Hematopoietic multipotent progenitor cell treated with erythropoietin and hydrocortisone succinate and interleukin-3 and kit ligand, for 17 days (in vitro differentiated cells): ENCODE measurements at places on chromosomes 13 and 19.

DNA sequence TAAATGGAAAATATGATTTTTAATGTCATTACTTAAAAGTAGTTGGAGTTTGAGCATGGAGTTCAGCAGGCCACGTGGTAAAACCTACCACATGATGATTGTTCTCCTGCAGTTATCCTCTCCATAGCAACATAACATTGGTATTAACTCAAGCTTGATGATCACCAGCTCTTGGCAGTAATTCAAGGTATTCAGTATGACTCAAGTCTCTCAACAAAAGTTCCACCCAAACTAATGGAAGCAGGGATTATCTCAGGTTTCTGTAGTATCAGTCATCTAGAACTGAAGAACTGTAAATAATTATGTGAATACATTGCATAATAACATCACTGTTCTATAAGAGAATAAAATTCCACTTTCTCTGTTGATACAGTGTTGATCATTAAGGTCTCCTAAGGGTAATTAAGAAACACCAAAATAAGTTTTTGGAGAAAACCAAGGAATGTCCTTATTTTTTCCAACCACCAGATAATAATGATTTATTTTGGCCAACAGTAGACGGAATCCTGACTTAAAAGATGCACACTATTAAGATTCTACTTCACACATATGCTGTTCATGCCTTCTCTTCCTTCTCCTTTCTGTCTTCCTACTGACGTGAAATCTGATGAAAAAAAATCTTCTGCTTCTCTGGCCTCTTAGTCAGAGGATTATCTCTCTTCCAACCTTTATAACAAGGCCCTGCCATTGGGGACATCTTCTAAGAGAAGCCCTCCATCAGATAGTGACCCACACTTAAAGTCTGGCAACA, 1092.3 kb downstream of the EFNB2 start:
- DNase-seq = no peak

- no peak for DNase-seq
Measured at GRCh38 chr19:47351548-47351947, 2.4 kb downstream of the DHX34 start.

DNA sequence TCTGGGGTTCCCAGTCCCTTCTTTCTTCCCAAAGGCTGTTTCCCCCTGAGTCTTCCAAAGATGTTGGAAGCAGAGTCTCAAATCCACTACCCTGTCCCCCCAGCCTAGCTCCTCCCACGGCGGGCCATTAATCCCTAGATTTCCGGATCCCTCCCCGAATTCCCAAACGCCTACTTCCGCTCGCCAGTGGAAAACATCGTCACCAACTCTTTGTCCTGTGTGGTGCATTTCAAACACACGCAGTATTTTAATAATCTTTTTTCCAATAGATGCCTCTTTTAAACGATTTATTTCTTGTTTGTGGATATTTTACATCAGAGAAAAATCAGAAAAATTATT, 610 bp downstream of the ZNF791 start:
- DNase-seq = no peak

DNA sequence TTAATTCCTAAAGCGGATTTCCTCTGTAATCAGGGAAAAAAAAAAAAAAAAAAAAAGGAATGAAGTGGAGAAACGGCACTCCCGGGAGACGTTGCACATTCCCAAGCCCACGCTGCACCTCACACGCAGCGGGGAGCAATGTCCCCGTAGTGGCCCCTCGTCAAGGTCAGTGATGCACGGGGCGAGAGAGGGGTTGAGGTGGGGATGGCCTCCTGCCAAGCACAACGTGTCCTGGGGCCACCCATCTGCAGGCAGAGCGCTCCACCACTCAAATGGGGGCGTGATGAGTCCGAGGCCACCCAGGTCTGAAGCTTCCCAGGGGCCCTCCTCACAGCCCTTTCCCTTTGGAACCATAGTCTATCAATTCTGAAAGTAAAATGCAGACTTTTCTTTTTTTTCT, 15.1 kb downstream of the PLK5 start:
- no peak for DNase-seq

GRCh38 chr19:33280351-33280921, 21.9 kb downstream of the CEBPA start:
- DNase-seq = no peak

DNA sequence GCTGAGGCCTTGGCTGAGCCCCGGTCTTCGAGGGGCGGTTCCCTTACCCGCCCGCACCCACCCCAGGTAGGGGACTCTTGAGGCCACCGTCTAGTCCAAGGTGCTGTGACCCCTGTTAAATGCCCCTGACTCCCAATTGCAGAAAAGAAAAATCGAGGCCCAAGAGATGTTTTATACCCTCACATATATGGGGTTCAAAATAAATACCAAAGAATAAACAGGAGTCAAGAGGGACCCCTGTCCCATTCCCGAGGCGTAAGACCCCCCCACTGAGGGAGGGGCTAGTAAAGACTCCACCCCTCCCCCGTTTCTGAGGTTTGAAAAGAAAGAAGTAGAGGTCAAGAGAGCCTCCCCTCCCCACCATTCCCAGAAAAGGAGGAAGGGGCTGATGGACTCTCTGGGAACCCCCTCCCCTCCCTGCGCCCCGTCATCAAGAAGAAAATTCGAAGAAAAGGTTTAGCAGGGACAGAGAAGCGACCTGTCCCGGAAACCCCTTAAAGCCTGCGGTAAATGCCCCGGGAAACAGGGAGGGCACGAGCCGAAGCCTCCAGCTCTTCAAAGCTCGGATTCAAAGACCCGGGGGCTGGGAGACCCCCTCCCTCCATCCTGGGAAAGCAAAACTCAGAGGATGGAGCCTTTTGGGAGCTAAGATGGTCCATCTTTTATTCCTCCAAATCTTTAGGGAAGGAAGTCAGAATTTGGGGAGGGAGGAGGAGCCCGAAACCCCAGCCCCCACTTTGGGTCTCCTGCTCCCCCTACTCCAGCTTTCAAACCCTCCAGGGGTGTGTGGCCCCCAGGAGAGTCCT, 755 bp upstream of the RAB3A start:
- no peak for DNase-seq

GRCh38 chr19:56837004-56837403, 3.5 kb downstream of the PEG3 start:
- DNase-seq = no peak

DNA sequence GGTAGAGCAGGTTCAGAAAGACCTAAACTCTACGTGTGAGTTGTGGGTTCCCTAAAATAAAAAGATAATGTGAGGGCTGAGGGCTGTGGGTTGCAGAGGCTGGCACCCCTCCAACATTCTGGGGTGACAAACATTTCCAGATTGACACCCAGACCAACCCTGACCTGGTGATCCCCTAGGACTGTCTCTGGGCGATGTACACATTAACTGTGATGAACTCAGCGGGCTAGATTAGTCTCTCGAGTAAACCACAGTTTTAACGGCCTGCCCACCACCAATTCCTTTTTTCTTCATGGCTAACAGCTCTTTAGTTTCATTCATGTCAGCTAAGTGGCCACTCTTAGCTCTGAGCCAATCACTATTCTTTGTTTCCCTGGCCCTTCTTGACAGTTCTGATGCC, 24.8 kb downstream of the SIAH3 start:
- DNase-seq = no peak

- DNase-seq = no peak
Measured at GRCh38 chr19:33685541-33685940, 63.8 kb downstream of the CHST8 start.

DNA sequence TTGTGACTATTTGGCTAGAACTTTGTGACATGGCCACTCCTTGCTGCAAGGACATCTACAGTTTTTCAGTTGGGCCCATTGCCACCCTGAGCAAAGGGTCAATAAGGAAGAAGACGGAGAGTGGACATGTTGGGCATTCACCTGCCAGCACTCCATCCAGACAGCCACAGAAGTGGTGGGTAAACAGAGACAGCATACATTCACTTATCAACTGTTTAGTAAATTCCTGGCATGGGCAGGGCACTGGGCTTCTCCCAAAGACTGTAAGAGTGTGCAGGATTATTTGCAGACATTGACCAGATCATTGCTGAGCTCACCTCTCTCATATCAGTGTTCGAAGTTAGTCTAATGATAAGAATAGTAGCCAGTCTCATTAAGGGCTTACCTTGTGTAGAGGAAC, 29.2 kb downstream of the SIPA1L3 start:
- no peak for DNase-seq

GRCh38 chr13:80454245-80454644, 113.3 kb upstream of the SPRY2 start:
- DNase-seq = no peak

DNA sequence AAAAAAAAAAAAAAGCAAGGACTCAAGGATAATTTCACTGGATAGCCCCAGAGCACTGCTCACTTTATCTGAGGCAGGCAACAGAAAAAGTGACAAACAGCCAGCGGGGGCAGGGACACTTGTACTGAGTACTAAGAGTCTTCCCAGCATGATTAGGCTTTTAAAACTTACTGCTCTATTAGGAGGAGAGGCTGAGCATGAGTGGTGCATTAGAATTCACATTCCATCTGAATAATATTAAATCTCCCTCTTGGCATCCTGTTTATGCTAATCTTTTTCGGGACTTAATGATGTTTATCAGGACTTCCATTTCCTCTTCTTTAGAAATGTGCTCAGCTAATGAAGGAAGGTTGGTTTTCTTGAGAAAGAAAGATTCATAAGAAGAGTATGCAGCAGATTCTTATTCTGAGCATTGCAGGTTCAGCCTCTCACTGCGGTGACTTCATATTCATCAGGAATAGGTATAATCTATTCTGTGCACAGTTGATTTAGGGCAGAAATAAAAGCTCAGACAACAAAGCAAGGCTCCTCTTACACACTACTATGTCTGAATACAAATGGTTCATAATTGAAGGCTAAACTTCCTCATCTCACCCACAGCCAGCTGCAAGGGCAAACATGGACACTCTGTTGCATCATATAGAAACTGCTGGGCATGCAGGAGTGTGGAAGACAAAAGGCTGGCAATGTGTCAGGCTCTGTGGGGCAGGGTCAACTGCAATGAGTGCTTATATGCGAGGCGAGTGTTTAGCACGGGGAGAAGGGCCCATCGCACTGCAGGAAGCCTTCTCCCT, 107.0 kb downstream of the KL start:
- no peak for DNase-seq

DNA sequence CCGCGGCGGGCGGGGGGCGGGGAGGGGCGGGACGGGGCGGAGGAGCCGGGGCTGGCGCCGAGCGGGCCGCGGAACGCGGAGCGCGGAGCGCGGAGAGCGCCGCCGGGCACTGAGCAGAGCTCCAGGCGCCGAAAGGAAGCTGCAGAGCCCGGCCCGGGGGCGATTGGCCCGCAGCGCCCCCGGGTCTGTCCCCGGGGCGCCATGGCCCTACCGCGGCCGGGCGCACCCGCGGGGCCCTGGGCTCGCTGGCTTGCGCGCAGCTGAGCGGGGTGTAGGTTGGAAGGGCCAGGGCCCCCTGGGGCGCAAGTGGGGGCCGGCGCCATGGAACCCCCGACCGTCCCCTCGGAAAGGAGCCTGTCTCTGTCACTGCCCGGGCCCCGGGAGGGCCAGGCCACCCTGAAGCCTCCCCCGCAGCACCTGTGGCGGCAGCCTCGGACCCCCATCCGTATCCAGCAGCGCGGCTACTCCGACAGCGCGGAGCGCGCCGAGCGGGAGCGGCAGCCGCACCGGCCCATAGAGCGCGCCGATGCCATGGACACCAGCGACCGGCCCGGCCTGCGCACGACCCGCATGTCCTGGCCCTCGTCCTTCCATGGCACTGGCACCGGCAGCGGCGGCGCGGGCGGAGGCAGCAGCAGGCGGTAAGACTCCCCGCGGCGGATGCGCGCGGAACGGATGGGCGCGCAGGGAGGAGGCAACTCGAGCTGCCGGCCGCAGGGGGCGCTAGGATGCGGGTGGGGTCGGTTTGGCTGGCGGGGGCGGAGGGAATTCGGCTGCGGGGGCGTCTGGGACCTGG, at the start of gene PDE4A:
Gene PDE4A (plus strand): TSS at position 95 of the 796 bp plus-strand sequence. CDS start 227 bp downstream, at position 322.
- no peak for DNase-seq

DNA sequence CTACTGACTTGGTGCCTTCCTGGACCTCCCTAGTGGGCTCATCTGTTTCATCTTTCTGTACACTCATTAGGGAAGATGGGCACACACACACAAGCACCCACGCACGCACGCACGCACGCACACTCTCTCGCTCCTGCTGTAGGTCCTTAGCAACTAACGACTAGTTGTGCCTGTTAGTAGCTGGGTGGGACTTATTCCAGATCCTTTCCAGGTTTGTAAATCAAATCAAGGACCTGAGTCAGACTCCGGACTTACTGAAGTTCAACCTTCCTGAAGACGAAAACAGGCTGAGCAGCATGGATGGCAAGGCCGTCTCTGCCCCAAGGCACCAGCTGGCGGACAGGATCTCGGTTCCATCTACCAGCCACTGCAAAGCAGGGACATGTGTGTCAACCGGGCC, 76.2 kb downstream of the SLC15A1 start:
- no peak for DNase-seq

GRCh38 chr13:113407531-113408393, 43.8 kb upstream of the GRTP1 start:
- DNase-seq = no peak

DNA sequence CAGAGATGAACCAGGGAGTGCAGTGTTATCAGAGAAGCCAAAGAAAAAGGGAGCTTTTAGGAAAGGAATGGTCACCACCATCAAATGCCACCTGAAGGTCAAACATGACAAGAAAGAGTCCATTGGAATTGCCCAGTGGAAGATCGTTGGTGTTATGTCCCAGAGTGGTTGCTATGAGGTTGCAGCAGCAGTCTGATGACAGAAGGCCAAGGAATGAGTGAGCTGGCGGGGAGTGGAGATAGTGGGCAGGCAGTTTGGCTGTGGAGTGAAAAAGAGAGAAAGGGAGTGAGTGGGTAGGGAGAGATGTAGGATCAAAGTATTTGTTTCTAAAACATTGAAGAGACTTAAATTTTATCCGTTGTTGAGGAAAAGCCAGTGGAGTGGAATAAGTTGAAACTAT, 117.4 kb upstream of the WASF3 start:
- no peak for DNase-seq

- DNase-seq = no peak
Measured at GRCh38 chr19:7823686-7824301, 6.2 kb upstream of the EVI5L start.

DNA sequence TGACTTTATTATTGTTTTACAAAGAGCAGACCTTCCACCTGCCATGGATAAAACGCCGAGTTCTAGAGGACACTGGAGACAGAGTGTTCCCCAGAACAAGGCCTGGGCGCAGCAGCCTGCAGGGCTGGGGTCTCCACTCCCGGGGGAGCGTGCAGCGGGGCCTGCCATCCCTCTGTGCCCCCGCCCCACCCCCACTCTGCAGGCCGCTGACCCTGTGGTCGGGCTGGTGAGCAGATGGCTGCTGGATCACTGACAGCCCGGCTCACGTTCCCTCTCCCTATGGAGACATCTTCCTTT, 8.6 kb upstream of the PTBP1 start:
- DNase-seq = no peak

- no peak for DNase-seq
Measured at GRCh38 chr13:85080691-85081090, 718.5 kb downstream of the SLITRK6 start.

- DNase-seq = no peak
Measured at GRCh38 chr13:26678330-26678729, 82.3 kb downstream of the GPR12 start.

GRCh38 chr19:49231804-49232203, 74.2 kb downstream of the TRPM4 start:
- no peak for DNase-seq

DNA sequence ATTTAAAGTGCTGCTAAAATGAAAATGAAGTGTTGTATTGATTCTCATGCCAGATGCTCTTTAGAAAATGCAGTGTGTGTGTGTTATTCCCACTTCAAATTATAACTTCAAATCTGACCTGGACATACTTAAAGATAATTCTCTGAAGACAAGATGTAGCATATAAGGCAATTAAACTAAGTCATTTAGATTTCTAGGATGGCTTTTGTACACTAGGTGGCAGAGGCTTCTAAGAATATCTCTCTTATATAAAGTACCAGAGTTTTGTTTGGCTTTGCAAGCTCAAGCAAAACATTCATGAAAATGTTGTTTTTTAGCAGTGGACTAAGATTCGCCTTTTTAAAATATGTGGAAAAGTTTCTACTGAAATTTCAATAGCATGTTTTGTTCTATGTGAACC, 407.2 kb downstream of the GPC5 start:
- DNase-seq = no peak
